ENCODE measurements at places on chromosomes 12 and 14.
A peak's percentile ranks its signal among the peaks of the same experiment; 100 is the strongest.

DNA sequence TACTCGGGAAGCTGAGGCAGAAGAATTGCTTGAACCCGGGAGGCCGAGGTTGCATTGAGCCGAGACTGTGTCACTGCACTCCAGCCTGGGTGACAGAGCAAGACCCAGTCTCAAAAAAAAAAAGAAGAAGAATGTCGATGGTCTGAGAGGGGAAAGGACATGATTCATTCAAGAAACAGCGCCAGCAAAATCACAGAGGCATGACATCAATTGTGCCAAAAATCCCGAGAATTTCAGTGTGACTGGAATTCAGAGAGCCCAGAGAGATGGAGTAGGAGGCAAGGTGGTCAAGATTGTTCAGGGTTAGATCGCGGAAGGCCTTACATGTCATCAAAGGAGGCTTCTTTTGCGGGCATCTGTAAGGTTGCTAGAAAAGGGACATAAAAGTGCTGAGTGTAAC, 483.3 kb downstream of the VRK1 start:
- DNase-seq = no peak

GRCh38 chr12:130796985-130797686, 41.9 kb downstream of the STX2 start:
- DNase-seq = peak; percentile 64

- DNase-seq = no peak
Measured at GRCh38 chr12:11877102-11877826, 193.5 kb upstream of the BCL2L14 start.

DNA sequence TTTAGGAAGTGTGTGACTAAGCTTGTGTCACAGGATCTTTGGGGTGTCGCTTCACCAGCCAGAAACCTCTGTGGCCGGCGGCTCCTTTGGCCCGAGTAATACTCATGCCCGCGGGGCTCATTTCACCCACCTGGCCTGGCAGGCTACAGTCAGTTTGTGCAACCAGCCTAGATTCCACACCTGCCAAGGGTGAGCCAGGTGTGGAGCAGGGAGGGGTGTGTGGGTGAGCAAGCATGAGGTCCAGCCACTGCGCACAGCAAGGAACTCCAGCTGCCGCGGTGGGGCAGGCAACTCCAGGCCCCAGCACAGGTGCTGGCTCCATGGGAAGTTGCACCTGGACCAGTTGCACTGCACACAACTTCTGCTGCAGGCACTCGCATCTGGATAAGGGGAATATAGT, 462.3 kb upstream of the LRFN5 start:
- DNase-seq = no peak

DNA sequence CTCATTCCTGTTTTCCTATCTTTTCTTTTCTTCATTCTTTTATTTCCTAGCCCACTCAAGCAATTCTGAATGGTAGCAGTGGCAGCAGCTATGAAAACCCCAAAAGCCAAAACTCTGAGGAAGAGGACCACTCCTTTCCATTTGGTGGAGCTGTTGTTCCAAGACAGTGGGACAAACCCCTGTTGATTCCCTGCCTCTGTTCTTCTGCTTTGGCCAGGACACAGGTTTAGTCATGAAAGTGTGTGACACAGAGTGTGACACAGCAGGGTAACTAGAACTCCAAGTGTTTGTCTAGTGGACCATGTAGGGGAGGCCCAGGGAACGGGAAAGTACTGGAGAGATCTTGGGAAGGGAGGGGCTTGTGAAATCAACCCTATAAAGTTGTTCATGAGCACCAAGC, 71.1 kb downstream of the PTCSC3 start:
- DNase-seq = no peak
